Activated naive CD8-positive, alpha-beta T cell treated with anti-CD3 and anti-CD28 coated beads, Interleukin-2, amount 50 U/mL, for 16 hours (primary cell): ENCODE measurements at places on chromosomes 13 and 19.

- DNase-seq, result no peak
These were observed 61.4 kb upstream of the ZNF835 start for GRCh38 chr19:56732976-56733375.

- no peak for DNase-seq
These were observed 1.2 kb downstream of the LACC1 start for GRCh38 chr13:43880926-43881325.

DNA sequence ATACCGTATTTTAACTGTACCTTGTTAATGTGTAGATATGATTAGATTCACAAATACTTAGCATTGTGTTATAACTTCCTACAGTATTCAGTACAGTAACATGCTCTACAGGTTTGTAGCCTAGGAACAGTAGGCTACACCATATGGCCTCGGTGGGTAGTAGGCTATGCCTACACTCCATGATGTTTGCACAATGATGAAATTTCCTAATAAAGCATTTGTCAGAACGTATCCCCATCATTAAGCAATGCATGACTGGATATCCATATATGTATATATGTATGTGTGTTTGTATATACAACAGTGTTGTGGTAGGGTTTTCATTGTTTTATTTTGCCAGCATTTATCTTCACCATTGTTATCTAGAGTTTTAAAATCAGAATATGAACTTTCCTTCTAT is 119.4 kb downstream of the SLC7A1 start:
- DNase-seq, result no peak

DNA sequence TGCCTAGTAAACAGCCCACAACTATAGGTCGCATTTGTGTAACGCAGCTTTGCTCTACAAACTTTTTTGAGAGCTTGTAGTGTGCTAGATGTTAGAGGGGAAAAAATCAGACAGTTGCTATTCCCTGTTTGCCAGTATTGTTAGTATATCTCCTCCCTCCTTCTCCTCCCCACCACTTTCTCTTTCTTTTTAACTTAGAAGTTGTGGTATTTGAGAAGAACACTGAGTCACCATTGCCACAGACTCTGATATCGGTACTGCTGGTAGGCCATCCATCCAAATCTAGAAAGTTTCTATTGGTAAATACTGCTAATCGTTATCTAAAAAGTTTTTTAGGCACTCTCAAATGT is 666 bp downstream of the POMP start:
- DNase-seq, result no peak

GRCh38 chr19:55678121-55678671 is 3.2 kb downstream of the EPN1 start:
- no peak for DNase-seq

GRCh38 chr19:3748965-3749364 is 12.5 kb downstream of the APBA3 start:
- no peak for DNase-seq

DNA sequence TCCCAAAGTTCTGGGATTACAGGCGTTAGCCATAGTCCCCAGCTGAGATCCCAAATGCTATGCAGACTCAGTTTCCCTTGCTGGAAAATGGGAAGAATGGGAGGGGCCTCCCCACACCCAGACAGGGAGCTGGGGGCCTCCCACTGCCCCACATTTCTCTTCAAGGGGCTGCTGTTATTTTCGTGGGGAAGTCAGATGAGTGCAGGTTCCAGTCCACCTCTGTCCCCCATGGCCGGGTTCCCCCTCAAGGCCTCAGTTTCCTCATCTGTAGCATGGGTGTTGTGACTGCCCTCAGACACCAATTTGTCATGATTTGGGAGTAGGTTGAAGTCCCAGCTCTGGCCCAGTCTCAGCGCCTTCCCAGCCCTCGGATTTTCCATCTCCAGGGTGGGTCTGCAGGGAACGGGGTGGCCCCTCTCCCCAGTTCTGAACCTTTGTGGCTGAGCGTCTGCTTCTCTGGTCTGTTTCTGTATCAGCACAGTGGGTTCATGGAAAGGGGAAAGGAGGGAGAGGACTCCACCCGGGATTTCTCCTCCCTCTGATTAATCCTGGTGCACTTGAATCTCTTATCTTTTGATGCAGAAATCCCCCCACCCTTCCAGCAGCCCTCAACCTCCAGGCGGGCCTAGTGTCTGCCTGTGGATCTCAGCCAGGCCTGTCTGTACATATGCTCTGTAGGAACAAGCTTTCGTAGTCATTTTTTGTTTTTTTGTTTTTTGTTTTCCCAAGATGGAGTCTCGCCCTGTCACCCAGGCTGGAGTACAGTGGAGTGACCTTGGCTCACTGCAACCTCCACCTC is 12.2 kb downstream of the NFIC start:
- DNase-seq, result no peak

DNA sequence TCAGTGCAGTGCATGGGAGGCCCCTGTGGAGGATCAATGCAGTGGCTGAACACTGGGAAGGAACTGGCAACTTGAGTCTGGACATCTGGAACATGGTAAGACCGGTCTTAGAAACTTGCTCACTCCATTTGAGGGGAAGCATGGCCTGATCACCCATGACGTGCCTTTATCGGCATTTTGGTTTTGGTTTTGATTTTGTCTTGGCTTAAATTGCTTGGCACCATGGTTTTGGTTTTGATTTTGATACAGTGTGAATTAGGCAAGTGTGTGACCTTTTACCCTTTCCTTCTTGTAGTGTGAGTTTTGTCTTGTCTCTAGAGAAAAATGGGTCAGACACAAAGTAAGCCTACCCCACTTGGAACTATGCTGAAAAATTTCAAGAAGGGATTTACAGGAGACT is 77.3 kb downstream of the ZNF486 start:
- no peak for DNase-seq

DNA sequence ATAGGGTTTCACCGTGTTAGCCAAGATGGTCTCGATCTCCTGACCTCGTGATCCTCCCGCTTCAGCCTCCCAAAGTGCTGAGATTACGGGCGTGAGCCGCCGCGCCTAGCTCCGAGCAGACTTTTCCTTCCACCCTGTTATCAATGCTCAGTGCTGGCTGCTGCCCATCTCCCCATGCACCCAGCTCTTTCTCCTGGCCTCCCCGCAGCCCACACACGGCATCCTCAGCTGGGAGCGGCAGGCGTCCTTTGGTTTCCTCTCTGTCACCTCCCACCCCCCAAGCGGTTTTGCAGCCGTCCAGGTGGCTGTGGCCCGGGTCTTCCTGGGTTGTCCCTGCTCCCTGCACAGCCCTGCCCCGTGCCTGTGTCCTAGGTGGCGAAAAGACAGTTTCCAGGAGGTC is 12.1 kb downstream of the PRR22 start:
- DNase-seq, result no peak

DNA sequence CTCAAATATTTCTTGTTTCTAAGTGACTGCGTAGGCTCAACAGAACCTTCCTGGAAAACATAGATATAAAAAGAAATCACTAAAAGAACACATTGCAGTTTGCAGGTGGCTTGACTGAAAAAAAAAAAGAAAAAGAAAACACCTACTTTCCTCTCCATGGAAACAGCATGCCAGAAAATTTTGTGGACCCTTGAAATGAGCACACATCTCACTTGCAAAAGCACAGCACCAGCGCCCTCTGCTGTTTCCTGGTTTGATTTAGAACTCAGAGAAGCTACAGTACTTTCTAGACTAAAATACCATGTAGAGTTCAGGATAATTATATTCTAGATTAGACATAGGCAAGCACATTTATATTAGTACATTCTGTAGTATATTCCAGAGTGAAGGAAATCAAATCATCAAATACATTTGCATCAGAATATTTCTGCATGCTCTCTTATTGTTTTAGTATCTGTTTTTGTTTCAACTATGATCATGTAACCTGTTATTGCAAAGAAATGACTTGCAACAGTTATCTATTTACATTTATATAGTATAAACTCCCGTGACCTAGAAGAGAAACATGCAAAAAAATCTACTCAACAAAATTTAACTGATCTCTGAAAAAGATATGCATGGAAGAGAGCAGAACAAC is 22.3 kb upstream of the XPO4 start:
- peak; percentile 46 for DNase-seq

DNA sequence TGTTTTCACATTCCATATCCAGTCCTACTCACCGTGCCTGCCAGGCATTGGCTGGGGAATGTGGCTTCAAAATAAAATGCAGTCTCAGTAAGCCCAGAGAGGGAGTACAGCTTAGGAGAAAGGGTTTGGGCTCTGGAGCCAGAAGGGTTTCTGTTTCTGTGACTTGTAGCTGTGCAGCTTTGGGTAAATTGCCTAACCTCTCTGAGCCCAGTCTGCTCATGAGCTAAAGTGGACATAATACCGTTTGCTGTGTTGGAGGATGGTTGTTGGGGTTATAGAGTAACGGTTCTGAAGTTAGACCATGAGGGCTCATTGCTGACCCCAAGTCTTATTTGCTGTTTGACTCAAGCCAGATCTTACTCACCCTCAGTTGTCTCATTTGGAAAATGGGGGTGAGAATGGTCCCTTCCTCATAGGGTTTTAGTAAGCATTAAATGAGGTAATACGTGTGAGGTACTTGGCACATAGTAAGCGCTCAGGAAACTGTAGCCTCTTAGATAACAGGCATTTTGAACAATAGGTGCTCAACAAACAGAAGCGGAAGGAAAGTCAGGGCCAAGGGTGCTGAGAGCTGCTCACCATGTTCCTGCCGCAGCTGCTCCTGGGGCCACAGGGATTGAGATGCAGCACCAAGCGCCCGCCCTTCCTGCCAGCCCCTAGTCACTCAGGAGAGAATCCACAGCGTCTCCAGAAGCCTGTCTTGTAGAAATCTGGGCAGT is 45.5 kb downstream of the C13orf42 start:
- no peak for DNase-seq

GRCh38 chr19:47523473-47523872 is 8.6 kb upstream of the NAPA start:
- DNase-seq, result no peak
